ENCODE measurements at places on chromosomes 4 and X.

- DNase-seq, result no peak
These were observed 1.8 kb upstream of the HGFAC start for GRCh38 chr4:3440011-3440410.

DNA sequence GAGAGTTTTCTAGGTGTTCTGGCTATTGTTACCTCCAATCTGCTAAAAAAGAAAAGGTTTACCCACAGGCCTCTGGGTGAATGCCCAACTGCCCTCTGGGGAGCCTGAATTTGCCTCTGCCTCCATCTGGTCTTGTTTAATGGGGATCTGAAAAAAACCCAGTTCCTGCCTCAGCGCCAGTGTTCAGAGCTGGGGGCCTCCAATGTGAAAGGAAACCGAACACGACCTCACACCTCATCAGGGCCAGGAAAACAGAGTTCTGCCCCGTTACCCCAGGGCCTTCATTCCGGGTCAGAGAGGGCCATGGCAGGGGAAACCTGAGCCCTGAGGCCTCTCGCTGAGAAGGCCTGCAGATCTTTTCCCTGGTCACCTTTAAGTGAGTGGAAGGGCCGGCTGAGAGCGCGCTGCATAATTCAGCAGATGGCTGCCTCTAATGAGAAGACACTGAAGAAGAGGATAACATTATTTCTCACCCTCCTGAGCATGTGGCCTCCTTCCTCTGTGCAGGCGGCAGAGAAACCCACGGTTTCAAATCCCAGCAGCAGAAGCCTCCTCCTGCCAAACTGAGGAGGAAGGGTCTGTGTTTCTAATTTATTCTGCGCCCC, 6.8 kb downstream of the SEPTIN6 start:
- DNase-seq, result no peak

GRCh38 chr4:158195297-158195696, 15.0 kb upstream of the TMEM144 start:
- no peak for DNase-seq

DNA sequence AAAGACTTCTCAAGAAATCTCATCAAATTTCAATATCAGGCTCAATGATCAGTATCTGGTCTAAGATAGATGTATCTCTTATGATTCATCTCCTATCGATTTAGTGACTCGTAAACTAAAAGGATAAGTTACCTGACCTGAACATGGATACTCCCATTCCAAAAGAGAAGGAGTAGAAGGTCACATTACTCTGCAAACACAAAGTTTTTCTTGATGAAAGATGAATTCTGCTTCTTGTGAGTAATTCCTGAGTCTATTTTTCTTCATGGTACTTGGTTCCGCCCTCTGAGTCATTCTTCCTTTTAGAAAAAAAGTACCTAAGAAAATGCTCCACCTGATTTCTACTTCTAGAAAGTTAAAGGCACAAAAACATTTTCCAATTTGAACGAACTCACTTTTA, 223.1 kb upstream of the SLIT2 start:
- DNase-seq, result no peak

GRCh38 chr4:23369331-23369730, 520.5 kb downstream of the PPARGC1A start:
- no peak for DNase-seq

GRCh38 chr4:21780148-21780547, 168.4 kb downstream of the KCNIP4 start:
- DNase-seq, result no peak

DNA sequence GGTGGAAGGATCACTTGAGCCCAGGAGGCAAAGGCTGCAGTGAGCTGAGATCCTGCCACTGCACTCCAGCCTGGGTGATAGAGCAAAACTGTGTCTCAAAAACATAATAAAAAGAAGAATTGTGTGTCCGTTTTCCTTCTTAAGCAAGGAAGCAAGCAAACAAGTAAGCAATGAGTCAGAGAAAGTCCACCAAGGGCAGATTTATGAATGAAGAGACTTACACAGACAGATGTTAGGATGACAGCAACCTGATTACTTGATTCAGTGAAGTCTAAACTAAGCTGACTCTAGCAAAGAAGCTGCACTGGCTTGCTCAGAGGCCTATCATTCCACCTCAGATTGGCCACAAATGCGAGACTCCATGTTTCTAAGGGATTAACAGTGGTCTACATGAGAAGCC, 34.1 kb upstream of the SCML1 start:
- no peak for DNase-seq

DNA sequence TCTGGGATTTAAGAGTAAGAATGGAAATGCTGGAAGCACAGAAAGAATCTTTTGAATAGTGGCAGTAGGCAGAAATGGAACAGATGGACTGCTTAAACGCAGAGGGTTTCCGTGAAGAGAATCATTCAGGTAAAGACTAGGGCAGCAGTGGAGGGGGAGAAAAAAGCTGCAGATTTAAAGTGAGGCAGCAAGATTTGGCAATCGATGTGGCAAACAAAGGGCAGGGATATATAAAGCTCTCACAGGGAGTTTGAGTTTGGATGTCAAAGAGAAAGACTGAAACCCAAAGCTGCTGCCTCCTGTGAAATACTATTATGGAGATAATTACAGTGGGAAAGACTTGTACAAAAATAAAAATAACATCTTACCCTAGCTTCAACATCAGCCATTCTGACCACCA, 384.0 kb downstream of the CENPC start:
- no peak for DNase-seq

GRCh38 chr4:52234561-52235440, 183.7 kb downstream of the SPATA18 start:
- no peak for DNase-seq
